ENCODE measurements at places on chromosomes 1 and 21.

- DNase-seq, result no peak
These were observed 41.9 kb downstream of the CEP170 start for GRCh38 chr1:243213045-243213787.

- no peak for DNase-seq
These were observed 124.9 kb downstream of the DMRTB1 start for GRCh38 chr1:53583868-53584776.

DNA sequence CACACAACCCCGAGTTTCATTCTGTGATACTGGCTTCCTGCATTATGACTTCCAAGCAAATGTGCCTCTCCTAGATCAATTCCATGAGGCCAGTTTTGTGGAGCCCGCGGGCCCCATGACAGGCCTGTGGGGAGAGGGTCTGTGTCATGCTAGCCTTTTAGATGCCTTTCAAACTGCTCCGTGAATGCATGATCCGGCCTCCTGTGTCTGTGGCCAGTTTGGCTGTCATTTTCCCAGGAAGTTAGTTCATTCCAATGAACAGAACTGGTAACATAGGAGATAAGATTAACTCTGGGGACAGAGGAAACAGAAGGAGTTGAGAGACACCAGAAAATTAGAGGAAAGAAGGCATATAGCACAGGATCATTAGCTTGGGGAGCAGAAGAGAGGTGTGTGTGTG lies 3.2 kb downstream of the FNDC7 start:
- no peak for DNase-seq

- DNase-seq, result peak; percentile 64
These were observed 526 bp upstream of the SLC25A24 start for GRCh38 chr1:108200687-108201051.

GRCh38 chr1:194698908-194699318 lies 1512.5 kb upstream of the B3GALT2 start:
- DNase-seq, result no peak

- no peak for DNase-seq
These were observed 371.9 kb downstream of the TTLL7 start for GRCh38 chr1:83627045-83627444.

- no peak for DNase-seq
These were observed 602 bp upstream of the MED18 start for GRCh38 chr1:28328228-28328648.

DNA sequence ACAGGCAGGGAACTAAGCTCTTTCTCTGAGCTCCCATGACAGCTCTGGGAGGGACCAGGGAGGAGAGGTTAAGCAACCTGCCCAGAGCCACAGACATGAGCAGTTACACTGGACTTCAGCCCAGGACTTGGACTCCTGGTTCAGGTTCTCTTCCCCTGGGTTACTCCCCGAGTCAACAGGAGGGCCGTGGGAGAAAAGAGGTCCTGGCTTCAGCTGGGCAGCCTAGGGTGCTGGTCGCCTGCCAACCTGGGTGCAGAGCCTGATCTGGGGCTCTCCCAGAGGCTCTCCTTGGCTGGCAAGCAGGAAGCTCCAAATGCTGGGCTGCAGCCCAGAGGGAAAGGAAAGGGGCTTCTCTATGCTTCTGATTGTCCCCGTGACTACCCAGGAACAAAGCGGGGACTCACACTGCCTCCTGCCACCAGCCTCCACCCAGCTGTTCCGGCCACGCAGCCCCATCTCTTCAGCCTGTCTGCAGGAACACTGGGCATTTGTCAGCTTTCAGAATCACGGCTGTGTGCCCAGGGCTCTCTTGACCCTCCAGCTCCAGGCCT lies 141.8 kb downstream of the HIVEP3 start:
- DNase-seq, result no peak

DNA sequence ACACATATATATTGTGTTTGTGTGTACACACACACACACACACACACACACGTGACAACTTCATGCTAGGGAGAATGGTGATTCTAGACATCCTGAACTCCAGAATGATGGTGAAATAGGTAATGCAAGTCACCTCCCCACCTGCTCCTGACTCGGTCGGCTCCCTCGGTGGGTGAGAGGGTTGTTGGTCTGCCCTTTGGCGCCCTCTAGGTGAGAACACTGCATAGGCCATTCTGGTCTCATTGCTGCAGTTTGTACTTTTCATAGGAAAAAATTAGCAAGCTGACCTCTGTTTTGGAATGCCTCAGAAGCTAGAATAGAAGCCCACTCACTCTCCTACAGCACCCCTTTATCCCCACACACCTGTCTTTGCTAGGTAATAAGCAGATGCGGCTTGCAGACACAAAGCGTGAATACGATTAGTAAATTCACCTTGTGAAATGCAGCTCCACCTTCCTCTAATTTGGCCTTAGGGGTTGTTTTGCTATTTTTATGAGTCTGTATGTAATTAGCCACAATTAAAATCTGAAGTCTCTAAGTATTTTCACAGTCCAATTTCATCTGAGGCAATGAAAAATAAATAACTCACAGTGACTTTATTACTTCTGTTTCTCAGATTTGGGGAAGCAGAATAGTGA lies 130.0 kb upstream of the KCNJ15 start:
- peak; percentile 9 for DNase-seq

- no peak for DNase-seq
These were observed 28.0 kb downstream of the CRYAA start for GRCh38 chr21:43196826-43197225.

- DNase-seq, result no peak
These were observed 14.3 kb downstream of the TMEM35B start for GRCh38 chr1:34970829-34971228.

GRCh38 chr1:19033926-19034680 lies 77.6 kb upstream of the IFFO2 start:
- DNase-seq, result no peak

GRCh38 chr21:14076143-14076806 lies 134.5 kb downstream of the LIPI start:
- no peak for DNase-seq

GRCh38 chr1:236907205-236907604 lies 97.0 kb downstream of the MT1HL1 start:
- DNase-seq, result no peak

DNA sequence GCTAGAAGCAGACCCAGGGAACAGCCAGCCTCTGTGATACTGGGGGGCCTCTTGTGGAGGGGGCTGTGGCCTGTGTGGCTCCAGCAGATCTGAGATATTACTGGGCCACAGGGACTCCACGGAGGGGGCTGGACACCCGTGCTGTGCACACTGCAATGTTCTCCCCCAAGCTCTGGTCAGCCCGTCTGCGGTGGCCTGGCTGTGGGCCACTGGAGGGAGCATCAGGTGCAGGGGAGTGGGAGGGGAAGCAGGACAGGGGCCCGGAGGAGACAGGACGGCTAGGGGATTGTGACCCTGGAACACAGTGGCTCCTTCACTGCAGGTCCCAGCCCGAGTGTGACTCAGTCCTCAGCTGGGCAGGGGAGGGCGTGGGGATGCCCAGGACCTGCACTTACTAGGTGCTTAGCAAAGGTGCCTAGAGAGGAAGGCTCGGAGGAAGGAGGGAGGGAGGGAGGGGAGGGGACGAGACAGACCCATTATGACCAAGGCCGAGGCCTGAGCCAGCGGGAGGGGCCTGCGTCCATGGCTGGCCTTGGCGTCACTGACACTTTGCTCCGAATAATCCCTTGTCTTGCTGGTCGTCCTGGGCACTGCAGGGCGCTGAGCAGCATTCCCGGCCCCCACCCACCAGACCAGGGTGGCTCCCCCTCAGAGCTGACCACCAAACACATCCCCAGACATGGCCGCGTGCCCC lies 44.2 kb downstream of the PRDM16 start:
- no peak for DNase-seq

DNA sequence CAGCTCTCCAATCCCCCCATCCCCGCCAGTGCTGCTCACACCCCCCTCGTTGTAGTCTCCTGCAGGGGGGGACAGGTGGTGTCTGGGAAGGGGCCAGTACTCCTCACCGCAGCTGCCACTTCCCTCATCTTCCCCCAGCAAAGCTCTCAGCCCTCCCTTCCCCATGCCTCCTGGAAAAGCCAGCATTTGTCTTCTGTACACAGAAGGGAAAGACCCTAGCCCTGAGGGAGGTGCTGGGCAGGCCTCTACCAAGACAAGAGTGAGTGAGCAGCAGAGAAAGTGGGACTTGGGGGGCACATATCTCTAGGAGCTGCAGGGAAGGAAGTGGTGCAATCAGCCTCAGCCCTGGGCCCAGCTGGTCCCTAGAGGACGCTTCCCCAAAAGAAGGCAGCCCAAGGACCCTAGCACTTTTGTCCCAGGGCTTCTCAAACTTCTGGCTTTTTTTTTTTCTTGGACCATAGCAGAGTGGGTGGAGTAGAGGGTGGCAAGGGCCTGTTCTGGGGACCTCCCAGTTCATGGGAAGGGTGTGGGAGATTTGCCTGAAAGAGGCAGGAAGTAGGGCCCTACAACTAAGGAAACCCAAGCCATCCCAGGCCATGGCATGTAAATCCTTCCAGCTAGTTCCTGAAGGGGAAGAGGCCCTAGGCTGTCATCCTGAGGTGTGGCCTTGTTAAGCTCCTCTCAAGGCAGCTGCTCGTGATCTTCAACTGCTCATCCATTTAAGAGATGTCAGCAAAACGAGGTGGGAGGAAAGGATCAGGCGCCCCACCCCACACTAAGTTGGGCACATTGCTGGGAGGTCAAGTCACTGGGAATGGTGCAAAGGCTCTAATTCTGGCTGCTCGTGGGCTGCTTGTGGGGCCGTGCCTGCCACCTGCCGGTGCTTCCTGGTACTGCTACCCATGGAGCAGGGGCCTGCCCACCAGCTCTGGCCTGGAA lies 12.6 kb downstream of the ZC3H12A start:
- DNase-seq, result peak; percentile 79

- no peak for DNase-seq
These were observed 25.0 kb upstream of the TMEM39B start for GRCh38 chr1:32047701-32048100.

- no peak for DNase-seq
These were observed 444.7 kb downstream of the CAMTA1 start for GRCh38 chr1:7229696-7230631.

DNA sequence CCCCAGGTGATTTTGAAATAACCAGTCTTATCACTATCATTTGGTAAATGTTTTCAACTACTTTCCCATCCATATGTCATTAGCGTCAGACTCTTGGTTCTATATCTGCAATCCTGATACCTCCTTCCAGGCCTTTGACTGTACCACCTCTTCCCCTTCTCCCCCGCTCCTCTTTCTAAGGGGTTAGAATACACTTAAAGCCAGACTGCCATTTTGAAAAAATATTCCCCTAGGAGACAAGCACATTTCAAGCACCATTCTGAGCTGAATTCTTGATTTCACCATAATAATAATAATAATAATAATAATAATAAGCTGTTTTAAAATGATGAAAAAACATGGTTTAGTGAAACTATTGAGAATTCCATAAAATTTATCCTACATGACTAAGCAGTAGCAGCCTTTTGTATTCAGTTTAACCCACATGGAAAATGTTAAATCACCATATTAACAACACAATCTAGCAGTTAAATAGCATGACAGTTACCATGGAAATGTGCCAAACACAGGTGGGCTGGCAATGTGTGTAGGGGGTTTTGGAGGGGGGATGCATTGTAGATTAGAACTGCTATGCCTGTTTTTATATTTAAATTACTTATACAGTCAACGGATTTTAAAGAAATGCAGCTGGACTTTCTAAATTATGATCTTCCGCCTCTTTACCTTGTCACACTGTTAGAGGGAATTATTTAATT lies 480.2 kb upstream of the DEPDC1 start:
- no peak for DNase-seq

DNA sequence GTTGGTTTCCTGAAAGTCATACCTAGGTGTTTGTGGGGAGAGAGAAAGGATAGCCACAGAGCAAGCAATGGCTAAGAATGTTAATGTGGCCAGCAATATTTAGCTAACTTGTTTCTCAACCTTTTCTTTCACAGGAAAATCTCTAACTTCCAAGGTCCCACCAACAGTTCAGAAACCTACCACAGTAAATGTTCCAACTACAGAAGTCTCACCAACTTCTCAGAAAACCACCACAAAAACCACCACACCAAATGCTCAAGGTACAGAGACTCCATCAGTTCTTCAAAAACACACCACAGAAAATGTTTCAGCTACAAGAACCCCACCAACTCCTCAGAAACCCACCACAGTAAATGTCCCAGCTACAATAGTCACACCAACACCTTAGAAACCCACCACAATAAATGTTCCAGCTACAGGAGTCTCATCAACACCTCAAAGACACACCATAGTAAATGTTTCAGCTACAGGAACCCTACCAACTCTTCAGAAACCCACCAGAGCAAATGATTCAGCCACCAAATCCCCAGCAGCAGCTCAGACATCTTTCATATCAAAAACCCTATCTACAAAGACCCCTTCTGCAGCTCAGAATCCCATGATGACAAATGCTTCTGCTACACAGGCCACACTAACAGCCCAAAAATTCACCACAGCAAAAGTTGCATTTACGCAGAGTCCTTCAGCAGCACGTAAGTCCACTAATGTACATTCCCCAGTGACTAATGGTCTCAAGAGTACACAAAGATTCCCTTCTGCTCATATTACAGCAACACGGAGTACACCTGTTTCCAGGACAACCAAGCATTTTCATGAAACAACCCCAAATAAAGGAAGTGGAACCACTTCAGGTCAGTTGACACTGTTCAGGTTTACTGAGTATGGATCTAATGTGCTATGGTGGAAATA lies 15.3 kb downstream of the CD55 start:
- peak; percentile 82 for DNase-seq

DNA sequence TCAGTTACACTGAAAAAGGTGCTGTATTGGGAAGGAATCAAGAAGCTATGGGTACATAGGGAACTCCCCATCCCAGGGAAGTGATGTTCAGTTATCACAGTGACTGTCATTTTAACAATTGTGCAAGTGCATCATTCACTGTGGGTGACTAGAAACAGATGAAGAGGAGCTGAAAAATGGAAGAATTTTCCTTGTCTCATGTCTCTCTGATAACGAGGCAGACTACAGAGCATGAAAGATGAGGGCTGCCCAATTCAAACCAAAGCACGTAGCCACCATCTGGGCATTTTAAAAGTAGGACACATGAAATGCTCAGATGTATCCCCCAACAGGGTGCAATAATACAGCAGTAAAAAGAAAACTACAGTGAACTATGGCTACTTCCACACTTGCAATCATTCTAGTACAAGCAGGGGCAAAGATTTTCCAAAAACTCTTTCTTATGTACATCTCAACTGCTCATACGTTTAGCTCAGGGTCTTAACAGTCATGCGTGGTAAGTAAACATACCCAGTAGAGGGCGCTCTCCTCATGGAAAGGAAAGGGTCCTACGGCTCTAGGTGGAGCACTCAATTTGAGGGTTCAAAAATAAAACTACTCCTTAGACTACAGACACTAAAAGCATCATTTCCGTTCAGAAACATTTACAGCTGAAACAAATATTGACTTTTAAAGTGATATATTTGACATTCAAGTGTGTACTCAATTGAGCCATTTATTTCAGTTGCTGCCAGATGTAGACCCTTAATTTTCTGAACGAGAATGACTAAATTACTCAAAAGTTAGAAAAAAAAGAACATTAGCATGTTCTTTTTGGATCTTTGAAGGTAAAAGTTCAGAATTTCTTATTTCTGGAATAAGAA lies 143.2 kb downstream of the KCTD3 start:
- no peak for DNase-seq

DNA sequence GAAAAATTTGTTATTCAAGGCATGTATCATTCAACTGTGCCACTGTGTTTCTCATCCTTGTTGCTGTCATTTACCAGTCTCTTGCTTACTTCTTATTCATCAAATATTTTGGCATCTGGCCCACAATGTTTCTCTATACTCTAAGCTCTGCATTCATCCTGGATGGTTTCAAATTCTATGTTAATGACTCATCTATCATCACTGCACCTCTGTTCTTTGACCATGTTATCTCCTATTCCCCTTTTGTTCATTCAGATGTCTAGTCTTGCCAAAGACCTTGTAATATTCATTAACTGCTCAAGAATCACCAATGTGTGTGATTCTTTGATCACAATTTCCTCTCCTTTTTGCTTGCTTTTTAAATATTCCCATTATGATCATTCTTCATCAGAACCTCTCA lies 54.6 kb upstream of the PRKACB start:
- DNase-seq, result peak; percentile 28
